ENCODE measurements at places on chromosomes 12 and 14.

- peak; percentile 92 for DNase-seq
Measured at GRCh38 chr14:45253070-45253753, at the start of gene MIS18BP1. TSS of gene MIS18BP1 (minus strand) at chr14:45253202. CDS start at chr14:45247286, 5,916 bp downstream.

- no peak for DNase-seq
Measured at GRCh38 chr12:19421503-19422282, 17.6 kb upstream of the AEBP2 start.

- DNase-seq = no peak
Measured at GRCh38 chr14:32129124-32129523, 52.0 kb downstream of the ARHGAP5 start.

- no peak for DNase-seq
Measured at GRCh38 chr12:6303071-6303470, 7.4 kb upstream of the PLEKHG6 start.

- no peak for DNase-seq
Measured at GRCh38 chr12:115225845-115226244, 541.9 kb upstream of the TBX3 start.

DNA sequence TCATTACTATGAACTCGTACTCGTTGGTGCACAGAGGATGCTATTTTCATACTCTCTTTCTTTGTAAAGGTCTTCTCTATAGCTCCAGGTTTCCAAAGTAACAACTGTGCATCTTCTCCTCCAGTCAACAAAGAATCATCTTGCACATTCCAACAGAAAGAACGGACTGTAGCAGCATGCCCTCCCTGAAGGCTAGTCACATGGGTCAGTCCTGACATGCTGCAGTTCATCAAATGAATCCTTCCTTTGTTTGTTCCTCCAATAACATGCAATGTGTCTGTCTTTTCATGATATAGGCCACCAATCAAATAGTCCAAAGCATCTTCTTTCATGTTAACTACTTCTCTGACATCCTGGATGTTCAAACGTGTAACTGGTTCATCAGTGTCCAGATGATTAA lies 42.9 kb downstream of the WDR89 start:
- DNase-seq = no peak

GRCh38 chr12:122100568-122100967 lies 22.0 kb downstream of the MLXIP start:
- no peak for DNase-seq

- DNase-seq = no peak
Measured at GRCh38 chr14:51816031-51816430, 44.4 kb upstream of the GNG2 start.

GRCh38 chr14:78700236-78700635 lies 530.1 kb downstream of the NRXN3 start:
- no peak for DNase-seq

- DNase-seq = no peak
Measured at GRCh38 chr12:48903363-48903981, 21.8 kb downstream of the FKBP11 start.

DNA sequence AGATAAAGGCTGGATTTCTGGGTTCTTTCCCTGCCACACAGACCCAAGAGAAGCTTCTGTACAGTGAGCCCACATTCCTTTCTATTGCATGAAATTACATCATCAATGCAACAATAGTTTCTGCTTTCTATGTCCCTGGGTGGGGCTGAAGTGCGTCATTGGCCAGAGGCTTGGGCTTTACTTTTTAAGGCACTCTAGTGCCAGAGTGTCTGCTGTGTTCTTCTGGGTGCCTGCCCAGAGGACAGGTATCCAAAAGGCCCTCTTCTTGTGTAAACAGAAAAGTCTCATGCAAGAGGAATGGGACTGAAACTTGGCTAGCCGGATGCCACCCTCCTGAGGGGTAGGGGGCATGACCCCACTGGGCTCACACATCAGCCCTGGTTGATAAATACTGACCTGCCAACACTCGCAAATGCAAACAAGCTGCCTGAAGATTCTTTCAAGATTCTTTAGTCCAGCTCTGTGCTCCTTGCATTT lies 5.9 kb downstream of the KRT86 start:
- DNase-seq = no peak

- no peak for DNase-seq
Measured at GRCh38 chr12:79252358-79253075, 387.9 kb downstream of the SYT1 start.

All from stimulated activated CD4-positive, alpha-beta T cell treated with anti-CD3 and anti-CD28 coated beads, Interleukin-4, amount 100 ng/mL, for 1 hour (primary cell).